SHP77 treated with DMSO at 0.1 percent for 48 hours (cell line): ENCODE measurements at places on chromosomes 1 and 21.

DNA sequence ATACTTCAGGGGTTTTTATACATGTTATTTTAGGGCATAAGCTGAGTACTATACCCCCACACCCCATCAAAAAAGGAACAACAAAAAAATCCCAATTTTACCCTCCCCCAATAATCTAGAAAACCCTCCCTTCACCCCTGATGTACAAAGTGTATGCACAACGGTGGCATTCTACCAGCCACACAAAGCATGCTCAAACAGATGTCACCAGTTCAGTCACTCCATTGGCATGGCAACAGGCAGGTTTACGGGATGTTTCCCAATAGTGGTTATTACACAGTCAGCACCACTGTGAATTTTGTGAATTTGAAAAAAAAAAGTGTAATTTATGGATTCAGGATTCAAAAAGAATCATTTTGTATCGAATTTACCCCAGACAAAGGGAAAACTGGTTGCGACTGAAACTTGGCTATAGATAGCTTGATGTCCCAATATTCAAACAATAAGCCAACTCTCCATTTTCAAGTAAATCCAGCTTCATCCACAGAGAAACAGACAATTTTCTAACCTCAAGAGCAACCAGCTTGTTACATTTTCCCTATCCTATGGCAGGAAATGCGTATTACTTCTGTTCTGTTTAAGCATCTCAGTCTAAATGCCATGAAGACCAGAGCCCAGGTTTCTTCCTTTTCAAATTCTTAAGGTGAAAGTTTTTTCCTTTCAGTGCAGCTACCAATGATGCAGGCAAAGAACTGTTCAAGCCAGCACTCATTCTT lies 34.0 kb upstream of the SLC45A3 start:
- DNase-seq, result no peak

DNA sequence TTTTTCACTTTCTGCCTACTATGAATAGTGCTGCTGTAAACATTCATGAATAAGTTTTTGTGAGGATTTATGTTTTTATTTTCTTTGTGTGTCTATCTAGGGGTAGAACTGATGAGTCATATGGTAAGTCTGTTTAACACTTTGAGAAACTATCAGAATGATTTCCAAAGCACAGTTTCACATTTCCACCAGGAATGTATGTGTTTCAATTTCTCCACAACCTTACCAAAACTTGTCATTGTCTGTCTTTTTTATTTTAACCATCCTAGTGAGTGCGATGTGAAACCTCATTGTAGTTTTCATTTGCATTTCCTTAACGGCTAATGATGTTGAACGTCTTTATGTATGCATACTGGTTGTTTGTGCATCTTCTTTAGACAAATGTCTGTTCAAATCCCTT lies 23.5 kb downstream of the RNASEL start:
- DNase-seq, result no peak

DNA sequence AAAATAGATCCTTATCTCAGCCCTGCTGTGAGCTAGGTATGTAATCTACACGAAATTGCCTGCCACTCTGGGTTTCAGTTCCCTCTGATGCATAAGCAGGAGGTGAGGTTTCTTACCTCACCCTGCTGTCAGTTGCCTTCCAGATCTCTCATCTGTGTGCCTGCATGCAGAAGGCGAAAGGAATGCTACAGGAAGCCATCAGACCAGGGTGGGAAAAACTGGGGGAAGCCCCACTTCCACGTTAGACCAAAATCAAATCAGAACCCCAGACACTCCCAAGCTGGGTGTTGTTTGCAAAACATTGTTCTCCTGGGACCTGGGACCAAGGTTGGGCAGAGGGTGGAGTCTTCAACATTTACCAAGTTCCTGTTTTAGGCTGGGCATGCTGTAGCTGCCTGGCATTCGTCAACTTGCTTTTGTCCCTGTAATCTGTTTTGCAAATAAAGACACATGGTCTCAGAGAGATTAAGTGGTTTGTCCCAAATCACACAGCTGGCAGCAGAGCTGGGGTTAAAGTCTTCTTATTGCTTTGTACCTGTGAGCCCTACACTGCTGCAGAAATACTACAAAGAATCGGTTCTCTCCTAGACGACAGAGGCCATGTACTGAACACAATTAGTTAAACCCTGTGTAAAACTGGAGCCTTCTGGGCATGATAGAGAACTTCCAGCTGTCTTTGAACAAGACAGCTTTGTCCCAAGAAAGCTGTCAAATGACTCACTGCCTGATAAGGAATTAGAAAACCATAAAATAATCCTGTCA lies 389.7 kb upstream of the RUNX1 start:
- no peak for DNase-seq

DNA sequence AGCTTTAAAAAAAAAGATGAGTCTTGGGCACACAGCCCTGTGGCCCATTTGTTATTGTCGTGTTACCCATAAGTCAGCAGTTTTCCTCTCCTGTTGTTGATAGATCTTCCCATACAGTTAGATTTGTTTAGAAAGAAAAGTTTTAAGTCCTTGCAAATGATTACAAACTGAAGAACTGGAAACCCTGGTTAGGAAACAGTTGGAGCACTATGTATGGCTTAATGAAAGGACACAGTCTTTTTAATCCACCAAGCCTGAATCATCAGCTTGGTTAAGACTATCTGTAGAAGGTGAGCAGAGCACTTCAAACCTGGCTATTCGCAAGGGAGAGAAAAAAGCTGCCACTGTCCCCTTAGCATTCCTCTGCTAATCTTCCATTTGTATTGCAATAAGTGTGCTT lies 241.0 kb downstream of the DISC1 start:
- no peak for DNase-seq

GRCh38 chr1:20654104-20654690 lies 7.0 kb downstream of the DDOST start:
- DNase-seq, result no peak

DNA sequence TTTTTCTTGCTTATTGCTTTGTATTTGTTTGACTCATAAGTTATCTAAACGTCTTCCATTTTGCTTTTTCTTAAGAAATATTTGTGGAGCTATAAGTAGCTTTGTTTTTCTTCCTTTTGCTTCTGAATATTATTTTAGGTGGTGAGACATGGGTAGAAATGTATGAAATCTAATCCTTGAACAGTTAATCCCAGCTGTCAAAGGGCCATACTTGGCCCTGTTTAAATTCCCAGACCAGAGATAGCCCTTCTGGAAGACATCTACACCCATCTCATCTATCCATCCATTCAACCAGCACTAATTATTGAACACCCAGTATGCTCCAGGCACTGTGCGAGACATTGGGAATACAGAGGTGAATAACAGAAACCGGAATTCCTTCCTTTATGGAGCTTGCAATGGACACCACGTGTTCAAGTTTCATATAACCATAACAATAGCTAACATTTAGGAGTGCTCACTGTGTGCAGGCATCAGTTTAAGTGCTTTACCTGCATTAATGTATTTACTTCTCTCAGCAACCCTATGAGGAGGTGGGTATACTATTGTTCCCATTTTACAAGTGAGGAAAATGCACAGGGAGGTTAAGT lies 8.7 kb downstream of the TACSTD2 start:
- no peak for DNase-seq

DNA sequence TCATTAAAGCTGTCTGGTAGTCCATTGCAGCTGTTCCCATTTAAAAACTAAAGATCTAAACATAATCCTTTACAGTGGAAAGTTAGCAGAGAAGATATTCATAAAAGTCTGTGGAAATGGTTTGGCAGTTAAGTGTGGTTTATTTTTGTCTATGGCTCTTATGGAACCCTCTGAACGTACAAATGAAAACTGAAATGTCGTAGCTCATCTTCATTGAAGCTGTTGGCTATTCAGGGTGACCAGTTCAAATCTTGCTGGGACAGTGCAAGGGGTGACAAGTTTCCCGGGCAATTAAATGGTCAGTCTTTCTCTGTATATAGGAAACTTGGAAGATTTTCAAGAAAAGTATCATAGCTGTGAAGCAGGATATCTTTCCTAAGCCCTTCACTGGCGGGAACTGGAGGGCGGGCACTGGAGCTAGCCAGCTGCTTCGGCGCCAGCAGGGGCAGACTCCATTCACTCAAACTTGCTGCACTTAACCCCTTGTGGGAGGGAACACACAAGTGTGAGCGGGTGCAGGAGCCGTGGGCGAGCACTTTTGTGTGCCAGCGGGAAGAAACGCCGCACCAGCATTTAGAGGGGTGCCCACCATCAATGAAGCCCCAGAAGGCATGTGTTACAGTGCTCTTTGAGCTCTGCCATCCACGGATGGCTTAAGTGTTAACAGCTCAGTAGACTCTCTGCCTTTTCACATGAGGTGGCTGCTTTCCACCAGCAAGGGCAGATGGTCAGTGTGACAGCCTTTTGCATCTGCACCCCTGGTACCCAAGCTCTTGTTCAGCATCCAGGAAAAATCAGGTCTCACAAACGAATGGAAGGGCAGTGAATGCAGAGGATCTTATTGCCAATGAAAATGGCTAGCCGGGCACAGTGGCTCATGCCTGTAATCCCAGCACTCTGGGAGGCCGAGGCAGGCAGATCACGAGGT lies 232.1 kb upstream of the KAZN start:
- DNase-seq, result no peak

DNA sequence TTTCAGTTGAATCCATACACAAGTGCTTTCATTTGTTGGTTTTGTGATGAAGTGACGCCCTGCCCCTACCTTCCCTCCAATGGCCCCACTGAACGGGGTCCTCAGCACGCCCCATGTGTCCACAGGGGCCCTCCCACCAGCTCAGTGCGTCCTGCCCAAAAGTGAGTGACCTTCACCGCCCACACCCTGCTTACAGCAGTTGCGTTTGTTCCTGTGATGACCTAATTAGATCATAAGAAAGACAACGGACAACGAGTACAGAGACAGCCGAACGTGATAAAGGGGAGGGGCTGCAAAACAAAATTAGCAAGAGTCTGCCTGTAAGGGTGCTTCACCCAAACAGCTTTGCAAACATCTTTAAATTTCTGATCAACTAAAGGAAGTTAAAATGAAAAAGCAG lies 38.2 kb upstream of the RIPK4 start:
- DNase-seq, result no peak

- DNase-seq, result no peak
These were observed 92.0 kb upstream of the BARHL2 start for GRCh38 chr1:90809093-90809492.

DNA sequence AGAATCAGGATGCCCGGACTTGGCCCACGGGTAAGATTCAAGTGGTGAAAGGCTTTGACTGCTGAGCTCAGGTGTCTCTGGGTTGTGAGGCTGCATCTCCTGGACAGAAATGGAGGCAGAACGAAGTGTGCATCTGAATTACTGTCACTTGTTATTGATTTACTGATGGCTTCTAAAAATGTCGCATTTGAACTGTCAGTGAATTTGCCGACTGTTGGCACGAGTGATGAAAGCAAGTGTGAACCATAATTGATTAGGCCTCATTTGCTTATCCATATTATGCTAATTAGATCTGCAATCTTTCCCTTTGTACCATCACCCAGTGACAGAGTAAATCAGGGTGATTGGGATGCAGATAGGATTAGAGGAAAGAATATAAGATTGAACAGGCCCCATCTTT lies 252.4 kb downstream of the NUF2 start:
- DNase-seq, result no peak

DNA sequence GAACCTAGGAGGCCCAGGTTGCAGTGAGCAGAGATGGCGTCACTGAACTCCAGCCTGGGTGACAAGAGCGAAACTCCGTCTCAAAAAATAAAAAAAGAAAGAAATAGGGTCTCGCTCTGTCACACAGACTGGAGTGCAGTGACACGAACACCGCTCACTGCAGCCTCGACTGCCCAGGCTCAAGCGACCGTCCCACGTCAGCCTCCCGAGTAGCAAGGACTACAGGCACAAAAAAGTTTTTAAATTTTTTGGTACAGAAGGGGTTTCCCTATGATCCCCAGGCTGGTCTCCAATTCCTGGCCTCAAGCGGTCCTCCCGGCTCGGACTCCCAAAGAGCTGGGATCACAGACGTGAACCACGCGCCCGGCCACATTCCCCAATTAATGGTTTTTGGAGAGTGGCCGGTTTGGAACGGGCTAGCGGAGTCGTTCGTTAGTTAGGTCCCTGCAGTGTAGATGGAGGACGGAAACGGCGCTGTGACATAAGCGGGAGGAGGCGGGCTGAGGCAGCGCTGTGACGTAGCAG lies 611 bp upstream of the GUK1 start:
- DNase-seq, result no peak

- DNase-seq, result no peak
These were observed 102.0 kb upstream of the BRINP3 start for GRCh38 chr1:190579552-190580193.

DNA sequence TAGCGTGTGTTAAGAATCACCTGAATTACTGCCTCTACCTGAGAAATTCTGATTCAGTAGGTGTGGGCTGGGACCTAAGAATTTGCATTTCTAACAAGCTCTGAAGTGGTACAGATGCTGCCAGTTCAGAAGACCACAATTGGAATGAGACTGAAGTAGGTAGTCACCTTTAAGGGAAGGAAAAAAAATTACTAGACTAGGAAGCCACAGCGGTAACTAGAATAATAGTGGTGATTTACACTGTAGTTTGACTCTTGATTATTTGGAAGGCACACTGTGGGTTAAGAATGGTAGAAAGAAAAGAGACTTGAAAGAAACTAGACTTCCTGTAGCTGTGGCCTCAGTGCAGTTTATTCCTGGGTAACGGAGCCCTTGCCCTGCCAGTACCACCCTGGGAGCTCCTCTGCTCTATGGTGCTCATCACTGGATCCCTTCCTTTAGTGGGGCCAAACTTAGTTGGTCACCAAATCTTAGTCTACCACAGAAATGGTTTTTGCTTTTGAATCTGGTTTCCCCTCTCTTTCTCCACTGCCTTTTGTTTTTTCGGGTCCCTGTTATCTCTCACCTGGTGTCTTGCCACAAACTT lies 43.6 kb downstream of the ARID1A start:
- DNase-seq, result no peak

- no peak for DNase-seq
These were observed 4.1 kb downstream of the ZNF362 start for GRCh38 chr1:33260439-33260838.

DNA sequence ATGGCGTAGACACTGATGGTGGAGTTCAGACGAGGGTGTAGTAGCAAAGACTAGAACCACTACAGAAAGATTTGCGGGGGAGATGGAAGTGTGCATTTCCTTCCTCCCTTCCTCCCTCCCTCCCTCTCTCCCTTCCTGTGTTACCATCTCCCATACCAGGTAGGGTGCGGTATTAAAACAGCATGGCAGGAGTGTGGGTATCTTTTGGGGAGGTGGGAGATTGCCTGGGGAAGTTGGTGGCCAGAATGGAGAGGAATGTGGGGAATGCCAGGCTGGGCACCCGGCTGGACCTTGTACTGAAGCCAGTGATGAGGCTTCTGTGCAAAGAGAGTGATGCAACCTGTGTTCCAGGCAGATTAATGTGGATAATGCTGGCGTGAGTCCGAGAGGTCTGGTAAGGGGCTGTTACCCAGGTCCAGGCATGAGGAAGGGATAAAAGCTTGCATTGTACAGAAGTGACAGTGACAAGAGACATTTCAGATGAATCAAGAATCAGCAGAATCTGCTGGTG lies 30.3 kb upstream of the PPP2R5A start:
- no peak for DNase-seq
